Muscle of back (tissue), 13 donors: ENCODE measurements at places on chromosomes 2 and 18. TPM values are rescaled to one million over a fixed set of nuclear protein-coding genes. Genes with fewer than 3 reads are reported as not detected.
A peak's percentile ranks its signal among the peaks of the same experiment; 100 is the strongest.

DNA sequence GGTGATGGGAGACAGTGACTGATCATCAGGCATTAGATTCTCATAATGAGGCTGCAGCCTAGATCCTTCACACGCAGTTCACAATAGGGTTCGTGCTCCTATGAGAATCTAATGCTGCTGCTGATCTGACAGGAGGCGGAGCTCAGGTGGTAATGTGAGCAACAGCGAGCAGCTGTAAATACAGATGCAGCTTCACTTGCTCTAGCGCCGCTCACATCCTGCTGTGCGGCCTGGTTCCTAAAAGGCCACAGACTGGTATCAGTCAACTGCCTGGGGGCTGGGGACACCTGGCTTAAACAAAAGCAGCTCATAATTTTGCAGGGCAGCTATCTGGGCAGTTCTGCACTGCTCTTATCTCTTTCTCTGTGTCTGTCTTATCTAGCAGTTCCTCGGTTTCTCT lies 20.4 kb upstream of the CD226 start:
- no peak for DNase-seq

- no peak for DNase-seq
These were observed 121.2 kb downstream of the CCBE1 start for GRCh38 chr18:59575995-59576394.

DNA sequence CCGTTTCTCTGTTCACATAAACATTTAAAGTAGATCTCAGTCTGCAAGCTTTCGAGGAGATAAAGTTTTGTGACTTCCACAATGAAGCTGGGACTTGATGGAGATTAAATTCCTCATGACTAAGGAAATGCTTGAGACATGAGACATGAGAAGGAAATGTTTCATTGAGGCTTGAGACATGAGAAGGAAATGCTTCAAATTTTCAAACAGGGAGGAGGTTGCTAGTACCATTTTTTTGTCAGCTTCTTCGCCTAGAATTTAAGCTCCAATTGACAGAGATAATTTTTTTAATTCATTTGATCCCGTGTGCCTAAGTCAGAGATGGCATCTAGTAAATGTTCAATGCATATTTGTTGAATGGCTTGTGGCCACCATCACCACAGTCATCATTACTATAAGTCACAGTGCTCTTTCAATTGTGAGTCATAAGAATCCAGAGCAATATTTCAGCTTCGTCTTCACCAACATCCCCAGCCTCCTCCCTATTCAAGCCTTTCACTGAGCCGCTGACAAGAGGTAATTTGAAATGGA lies 543 bp upstream of the MARCHF4 start:
- DNase-seq, result peak; percentile 84

GRCh38 chr2:46534589-46534988 lies 55.2 kb downstream of the TMEM247 start:
- DNase-seq, result no peak

DNA sequence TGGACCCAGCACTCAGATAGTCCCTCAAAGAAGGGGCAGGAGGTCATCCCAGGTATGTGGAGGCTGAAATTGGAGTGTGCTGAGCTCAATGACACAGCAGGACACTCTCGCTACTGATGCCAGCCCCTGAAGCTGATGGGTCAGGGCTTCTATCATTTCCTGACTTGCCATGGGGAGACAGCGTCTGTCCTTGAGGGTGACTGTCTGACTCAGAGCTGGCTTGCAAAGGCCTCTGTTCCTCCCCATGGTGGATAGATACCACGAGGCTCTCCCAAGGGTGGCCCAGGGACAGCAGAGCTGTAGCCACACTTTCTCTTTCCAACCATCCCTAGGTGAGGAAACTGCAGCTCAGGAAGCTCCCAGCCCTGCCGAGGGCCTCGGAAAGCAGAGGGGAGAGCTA lies 10.8 kb downstream of the ALPG start:
- no peak for DNase-seq

DNA sequence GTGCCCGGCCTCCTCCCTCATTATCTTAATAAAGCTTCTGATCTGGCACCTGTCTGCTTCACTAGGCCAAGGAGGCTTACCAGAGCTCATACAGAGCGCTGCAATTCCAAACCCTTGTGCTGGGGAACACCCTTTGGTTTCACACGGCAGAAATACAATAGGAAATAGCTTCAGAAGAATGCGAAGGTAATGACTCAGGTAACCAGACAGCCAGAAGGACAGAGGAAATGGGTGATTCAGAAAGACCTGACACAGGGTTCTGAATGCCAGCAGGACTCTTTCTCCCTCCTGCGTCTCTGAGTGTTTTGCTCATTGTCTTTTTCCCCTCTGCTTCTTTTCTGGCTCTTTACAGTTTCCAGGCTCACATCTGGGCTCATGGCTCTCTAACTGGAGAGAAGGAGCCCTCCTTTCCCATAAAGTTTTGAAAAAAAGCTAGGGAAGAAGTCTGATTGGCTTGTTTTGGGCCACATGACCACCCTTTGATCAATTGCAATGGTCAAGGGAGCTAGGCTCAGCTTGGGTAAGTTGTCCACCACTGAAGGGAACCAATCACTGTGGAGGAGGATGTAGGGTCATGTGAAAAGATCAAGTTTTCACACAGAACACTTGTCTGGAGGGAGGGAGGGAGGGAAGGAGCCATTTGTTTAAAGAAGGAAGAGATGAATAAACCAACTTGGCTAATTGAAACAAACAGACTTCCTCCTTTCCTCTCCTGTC lies 90.5 kb upstream of the UPP2 start:
- DNase-seq, result no peak

DNA sequence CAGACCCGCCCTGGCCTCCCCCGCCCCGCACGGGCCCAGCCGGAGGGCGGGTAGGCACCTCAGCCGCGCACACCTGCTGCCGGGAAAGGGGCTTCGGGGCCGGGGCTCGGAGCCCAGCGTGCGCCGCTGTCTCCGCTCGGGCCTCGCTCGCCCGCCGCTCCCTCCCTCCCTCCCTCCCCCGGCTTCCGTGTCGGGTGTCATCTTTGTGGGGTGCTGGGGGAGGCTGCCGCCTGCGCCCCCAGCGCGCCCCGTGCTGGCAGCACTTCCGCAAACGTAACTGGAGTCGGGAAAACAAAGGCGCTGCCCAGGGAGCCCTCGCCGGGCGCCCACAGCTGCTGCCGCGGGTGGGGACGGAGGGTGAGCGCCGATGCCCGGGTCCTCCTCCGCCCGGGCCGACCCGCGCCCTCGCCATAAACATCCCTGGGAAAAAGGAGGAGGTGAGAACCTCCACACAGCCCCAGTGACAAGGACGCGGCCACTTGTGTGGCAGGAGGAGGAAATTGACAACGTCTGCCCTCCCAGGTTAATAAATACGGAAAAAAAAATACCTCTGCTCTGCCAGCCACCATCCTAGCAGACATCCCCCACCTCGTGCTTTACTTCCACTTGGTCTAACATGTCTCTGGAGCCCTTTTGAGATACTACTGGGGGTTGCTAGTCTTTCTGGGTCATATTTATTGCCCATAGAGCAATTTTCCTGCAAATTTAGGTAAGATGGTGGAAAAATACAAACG lies 550 bp downstream of the MFSD6 start:
- peak; percentile 76 for DNase-seq

GRCh38 chr2:224893848-224894247 lies 148.4 kb downstream of the DOCK10 start:
- DNase-seq, result no peak

- no peak for DNase-seq
These were observed 13.5 kb upstream of the KLF11 start for GRCh38 chr2:10029875-10030223.

- DNase-seq, result peak; percentile 14
These were observed 120.9 kb upstream of the DCC start for GRCh38 chr18:52219102-52219501.

- DNase-seq, result no peak
These were observed 220.4 kb downstream of the ZNF516 start for GRCh38 chr18:76274468-76275289.

GRCh38 chr2:149039213-149039724 lies 770 bp downstream of the LYPD6B start:
- DNase-seq, result no peak

DNA sequence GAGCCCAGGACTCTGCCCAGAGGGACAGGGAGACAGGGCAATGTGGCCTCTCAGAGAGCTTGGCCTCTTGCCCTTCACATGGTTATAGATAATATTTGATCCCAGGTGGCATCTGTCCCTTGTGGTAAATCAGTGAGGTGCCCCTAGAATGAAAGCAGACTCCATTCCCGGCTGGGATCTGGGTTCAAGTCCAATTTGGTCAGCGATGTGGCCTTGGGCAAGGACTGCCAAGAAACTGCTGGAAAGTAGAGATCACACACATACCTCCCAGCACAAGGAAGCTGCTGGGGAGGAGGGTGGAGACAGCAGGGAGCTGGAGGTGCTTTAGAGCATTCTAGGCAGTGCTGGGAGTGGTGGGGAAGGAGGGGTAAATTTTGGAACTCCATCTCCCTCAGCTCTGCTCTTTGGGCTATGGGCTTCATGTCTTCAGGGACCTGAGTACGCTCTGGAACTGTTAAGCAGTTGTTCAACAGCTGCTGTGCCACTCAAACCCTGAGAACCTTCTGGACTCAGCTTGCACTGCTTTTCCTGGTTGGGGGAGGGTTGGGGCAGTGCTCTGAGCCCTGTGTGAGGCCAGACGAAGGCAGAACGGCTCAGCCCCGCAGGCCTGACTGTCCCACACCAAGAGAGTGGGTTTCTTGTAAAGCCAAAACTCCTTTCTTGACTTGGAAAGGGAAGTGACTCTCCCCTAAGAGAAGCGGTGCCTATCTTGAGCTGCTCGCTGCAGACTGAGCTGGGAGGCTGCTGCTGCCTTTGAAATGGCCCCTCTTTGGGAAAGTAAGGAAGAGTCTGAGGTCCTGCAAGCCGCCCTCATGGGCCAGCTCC lies 23.0 kb downstream of the INPP5D start:
- peak; percentile 52 for DNase-seq

DNA sequence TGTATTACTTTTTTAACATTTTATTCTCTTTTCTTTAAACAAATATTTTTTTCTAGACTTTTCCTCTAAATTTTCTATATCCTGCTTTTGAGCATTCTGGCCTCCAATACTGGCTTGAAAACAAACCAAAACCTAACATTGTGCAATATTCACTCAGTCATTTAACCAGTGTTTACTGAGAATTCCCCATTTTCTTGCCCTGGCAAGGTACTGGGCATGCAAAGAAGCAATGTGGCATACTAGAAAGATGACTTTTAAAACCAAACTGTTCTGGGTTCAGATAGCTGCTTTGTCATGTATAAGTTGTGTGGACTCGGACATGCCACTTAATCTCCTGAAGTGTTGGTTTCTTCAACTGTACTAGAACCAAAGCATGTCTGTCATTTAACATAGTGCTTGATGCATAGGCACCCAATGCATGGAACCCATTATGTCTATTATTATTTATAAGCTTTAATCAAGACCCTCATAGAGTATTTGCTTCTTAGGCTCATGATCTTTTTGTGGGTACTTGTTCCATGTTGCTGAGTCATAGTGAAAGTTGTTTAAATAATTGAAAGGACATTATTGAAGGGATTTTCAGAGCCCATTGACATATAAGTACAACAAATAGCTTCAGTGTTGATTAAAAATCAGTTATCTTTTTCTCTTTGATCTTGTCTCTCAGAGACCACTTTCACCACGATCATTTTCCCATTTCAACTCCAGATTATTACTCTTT lies 185.4 kb upstream of the OSR1 start:
- no peak for DNase-seq

GRCh38 chr2:106921451-106921850 lies 35.5 kb upstream of the ST6GAL2 start:
- DNase-seq, result no peak

- DNase-seq, result no peak
These were observed 7.9 kb upstream of the SALL3 start for GRCh38 chr18:78971511-78972245.

GRCh38 chr2:11784747-11785610 lies 38.5 kb downstream of the LPIN1 start:
- DNase-seq, result peak; percentile 27

- DNase-seq, result no peak
These were observed 285.9 kb downstream of the MYT1L start for GRCh38 chr2:2045141-2045540.

DNA sequence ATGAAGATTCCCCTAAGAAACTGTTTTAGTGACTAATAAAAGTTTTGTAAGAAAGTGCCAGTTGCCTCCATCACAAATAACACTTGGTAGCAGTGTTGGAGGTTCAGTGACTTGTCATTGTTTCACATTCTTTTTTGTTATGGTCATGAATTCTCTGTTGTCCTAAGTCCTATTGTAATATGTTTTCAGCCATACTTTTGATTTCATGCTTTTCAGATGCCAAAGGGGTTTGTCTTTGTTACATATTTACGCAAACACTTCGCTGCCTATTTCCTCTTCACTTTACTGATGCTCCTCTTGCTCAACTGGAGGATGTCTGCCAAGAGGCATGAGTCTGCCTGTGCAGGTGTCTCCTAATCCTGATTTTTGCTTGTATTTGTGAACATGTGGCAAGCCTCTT lies 66.6 kb downstream of the PHLPP1 start:
- no peak for DNase-seq

DNA sequence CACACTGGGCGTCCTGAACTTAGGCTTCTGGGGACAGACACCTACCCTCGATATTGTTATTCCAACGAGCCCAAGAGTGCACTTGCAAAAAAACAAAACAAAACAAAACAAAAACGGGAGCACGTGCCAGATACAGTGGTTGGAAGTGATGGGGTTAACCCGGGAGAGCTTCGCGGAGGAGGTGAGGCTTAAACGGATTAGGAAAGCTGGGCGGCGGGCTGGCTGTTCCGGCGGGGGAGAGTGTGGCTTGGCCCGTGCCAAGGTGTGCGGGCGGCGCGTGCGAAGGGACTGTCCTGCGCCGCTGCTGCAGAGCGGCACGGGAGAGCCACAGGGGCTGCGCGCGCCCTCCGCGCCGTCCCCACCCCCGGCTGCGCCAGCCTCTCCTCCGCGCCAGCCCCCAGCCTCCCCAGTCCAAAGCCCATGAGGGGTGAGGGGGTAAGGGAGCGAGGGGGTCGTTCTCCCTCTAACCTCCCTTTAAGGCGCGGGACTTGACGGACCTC lies 1.5 kb upstream of the SLC30A3 start:
- DNase-seq, result no peak

GRCh38 chr2:46256563-46257142 lies 40.6 kb upstream of the EPAS1 start:
- no peak for DNase-seq

- DNase-seq, result no peak
These were observed 404 bp upstream of the AKAIN1 start for GRCh38 chr18:5197461-5197860.

DNA sequence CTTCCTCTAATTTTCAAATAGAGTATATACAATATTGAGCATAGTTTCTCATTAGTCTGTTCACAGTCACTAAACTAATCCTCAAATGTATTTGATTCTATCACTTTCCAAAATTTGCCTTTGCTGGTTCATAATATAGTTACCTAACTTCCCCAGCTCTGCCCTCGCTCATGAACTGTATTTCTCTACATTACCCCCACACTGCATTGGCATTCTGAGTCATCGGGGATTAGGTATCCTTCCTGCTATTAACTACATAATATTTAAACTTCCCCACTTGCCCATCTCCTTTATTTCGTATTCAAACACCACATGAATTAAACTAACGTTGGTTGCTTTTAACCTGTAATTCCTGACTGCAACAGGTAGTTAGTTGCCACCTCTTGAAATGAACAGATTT lies 14.8 kb upstream of the CLASP1 start:
- DNase-seq, result no peak

The POU3F3 gene
- 0.08 TPM for polyA plus RNA-seq

The AMER3 gene
- polyA plus RNA-seq, result not detected

The RAX gene
- polyA plus RNA-seq, result not detected

The GNLY gene
- 0.50 TPM for polyA plus RNA-seq

The NEU2 gene
- not detected for polyA plus RNA-seq

The TNFAIP6 gene
- polyA plus RNA-seq, result 21.9 TPM

The YES1 gene
- polyA plus RNA-seq, result 52.5 TPM

The SH3RF3 gene
- polyA plus RNA-seq, result 7.0 TPM

The WDR12 gene
- 72.1 TPM for polyA plus RNA-seq

The UGT1A8 gene
- polyA plus RNA-seq, result not detected

The HOXD13 gene
- polyA plus RNA-seq, result not detected

The C2orf81 gene
- 2.0 TPM for polyA plus RNA-seq

The IGFBP5 gene
- 497 TPM for polyA plus RNA-seq

The ASPRV1 gene
- polyA plus RNA-seq, result 1.7 TPM
